ENCODE measurements at places on chromosomes 1 and 21. TPM values are rescaled to one million over a fixed set of nuclear protein-coding genes. Genes with fewer than 3 reads are reported as not detected.

DNA sequence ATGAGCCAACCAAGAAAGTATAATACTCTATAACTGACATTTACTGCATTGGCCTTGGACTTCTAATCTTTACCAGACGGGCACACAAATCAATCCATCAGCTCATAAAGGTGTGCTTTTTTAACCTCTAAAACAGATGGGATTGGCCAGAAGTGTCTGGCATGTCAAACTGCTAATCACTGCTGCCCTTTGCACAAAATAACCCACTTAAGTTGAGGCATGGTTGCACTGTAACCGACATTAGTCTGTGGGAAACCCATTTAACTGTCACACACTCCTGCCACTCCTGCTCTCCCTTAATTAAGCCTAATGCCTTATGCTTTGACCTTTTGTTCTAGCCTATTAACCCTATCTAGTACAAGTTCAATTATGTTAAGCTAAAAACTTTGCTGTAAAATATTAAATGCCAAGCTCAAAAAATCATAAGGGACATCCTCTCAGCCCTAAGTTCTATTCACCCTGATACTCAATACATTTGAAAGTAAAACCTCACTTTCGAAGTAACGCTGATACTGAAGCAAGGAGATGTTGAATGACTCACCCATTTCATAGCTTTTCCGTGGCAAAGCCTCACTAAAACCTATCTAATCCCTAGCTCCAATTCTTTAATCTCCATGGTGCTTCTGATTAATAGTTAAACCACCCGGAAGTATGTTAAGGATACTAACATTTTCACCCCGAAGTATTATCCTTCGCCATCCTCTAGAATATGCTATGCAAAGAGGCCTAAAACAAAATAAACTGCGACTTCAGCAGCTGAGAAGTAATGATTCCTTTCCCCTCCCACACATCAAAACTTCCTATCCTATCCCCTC lies 12.9 kb downstream of the NRIP1 start:
- no peak overlapping the region for H3K4me3 ChIP-seq
- no peaks in the 10 kb centered on the region for H3K36me3 ChIP-seq
- peaks cover 11% of the 10 kb centered on the region for H3K4me1 ChIP-seq
- H3K27me3 ChIP-seq, result no peaks in the 10 kb centered on the region

DNA sequence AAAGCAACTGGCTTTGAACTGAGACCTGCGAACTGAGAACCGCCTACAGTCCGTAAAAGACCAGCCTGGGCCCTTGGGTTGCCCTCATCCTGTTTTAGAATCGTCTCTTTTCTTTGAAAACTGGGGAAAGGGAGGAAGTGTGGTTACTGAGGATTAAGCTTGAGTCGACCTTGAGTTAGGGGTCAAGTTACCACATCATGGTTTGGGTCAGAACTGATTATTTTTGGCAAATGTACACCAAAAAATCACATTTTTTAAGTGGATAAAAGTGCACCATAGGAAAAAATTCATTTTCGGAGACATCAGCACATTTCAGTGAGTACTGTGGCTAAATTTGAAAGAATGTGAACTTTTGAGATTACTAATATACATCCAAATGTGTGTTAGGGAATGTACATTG lies 76.9 kb upstream of the KAZN start:
- DNase-seq, result no peak
- no peaks in the 10 kb centered on the region for H3K36me3 ChIP-seq
- no peak overlapping the region for H3K27ac ChIP-seq
- no peaks in the 10 kb centered on the region for H3K4me1 ChIP-seq
- H3K4me3 ChIP-seq, result no peak overlapping the region

DNA sequence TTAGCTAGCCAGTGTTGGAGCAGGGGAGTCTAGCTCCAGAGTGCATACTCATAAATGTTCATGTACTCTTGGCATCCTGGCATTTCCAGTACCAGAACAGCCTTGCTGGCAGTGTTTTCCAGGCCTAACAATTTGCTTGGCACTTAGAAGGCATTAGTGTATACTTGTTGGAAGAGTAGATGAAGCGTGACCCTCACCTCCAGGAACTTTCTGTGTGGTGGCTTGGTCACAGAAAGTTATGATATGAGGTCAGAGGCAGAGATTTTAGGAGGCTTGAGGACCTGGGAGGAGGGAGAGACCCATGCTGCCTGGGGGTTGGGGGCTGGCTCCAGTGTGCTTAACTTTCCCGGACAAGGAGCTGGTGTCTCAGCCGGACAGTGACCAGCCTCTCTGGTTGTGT lies 52.7 kb upstream of the GCLM start:
- H3K4me3 ChIP-seq, result no peak overlapping the region
- H3K27me3 ChIP-seq, result no peaks in the 10 kb centered on the region
- H3K36me3 ChIP-seq, result no peaks in the 10 kb centered on the region
- DNase-seq, result no peak
- H3K27ac ChIP-seq, result no peak overlapping the region
- H3K4me1 ChIP-seq, result no peaks in the 10 kb centered on the region

DNA sequence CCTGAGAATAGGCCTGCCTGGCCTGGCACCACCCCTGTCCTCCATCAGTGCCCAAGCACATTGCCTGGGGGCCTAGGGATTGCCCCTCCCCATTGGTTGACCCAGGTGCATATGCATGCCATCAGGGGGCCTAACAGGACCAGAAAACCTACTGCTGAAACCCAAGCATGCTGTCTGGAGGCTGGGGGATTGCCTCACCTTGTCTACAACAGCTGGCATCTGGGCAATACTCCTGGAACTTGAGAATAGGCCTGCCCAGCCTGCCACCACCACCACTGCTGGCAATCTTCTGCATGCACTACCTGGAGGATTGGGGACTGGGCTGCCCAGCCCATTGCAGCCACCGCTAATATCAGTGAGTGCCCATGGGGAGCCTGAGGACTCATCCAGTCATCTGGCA lies 56.1 kb upstream of the BCL10 start:
- H3K36me3 ChIP-seq, result no peaks in the 10 kb centered on the region
- H3K27me3 ChIP-seq, result no peaks in the 10 kb centered on the region
- no peak for DNase-seq
- no peak overlapping the region for H3K27ac ChIP-seq

DNA sequence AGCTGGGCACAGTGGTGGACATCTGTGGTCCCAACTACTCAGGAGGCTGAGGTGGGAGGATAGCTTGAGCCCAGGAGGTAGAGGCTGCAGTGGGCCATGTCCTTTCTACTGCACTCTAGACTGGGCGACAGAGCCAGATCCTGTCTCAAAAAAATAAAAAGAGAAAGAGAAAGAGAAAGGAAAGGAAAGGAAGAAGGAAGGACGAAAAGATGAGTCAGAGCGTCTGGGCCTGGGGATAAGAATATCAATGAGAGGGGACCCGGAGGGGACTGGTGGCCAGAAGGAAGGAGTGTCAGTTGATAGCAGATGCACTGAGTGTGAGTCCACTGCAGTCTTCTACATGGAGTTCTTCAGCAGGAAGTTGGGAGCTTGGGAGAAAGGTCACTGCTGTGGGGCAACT lies 75.6 kb downstream of the SYT6 start:
- no peak overlapping the region for H3K4me3 ChIP-seq
- H3K36me3 ChIP-seq, result no peaks in the 10 kb centered on the region
- no peak overlapping the region for H3K27ac ChIP-seq
- H3K4me1 ChIP-seq, result no peaks in the 10 kb centered on the region
- no peaks in the 10 kb centered on the region for H3K27me3 ChIP-seq

DNA sequence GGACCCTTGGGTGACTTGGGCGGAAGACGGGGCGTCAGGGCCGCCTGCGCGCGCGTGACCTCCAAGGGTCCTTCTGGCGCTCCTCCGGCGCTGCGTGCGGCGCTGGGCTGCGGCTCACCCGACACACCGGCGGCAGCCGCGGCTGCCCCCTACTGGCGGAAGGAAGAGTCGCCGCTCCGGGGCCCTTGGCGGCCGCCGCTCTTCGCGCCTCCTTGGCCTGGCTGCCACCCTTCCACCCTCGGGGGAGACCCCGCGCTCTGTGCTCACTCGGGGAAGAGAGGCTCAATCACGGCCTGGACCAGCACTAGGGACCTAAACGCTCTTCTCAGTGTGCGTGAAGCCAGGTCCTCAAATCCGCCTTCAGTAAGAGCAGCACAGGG lies 89.7 kb downstream of the DMRTA2 start:
- DNase-seq, result peak; percentile 61
- peak overlapping the region; percentile 68 for H3K4me3 ChIP-seq
- peaks cover 4% of the 10 kb centered on the region for H3K27me3 ChIP-seq
- no peaks in the 10 kb centered on the region for H3K36me3 ChIP-seq

GRCh38 chr1:150551051-150551783 lies 2.0 kb downstream of the ADAMTSL4 start:
- H3K27me3 ChIP-seq, result no peaks in the 10 kb centered on the region
- no peak overlapping the region for H3K4me3 ChIP-seq
- no peaks in the 10 kb centered on the region for H3K36me3 ChIP-seq
- peak overlapping the region; percentile 73 for H3K27ac ChIP-seq

DNA sequence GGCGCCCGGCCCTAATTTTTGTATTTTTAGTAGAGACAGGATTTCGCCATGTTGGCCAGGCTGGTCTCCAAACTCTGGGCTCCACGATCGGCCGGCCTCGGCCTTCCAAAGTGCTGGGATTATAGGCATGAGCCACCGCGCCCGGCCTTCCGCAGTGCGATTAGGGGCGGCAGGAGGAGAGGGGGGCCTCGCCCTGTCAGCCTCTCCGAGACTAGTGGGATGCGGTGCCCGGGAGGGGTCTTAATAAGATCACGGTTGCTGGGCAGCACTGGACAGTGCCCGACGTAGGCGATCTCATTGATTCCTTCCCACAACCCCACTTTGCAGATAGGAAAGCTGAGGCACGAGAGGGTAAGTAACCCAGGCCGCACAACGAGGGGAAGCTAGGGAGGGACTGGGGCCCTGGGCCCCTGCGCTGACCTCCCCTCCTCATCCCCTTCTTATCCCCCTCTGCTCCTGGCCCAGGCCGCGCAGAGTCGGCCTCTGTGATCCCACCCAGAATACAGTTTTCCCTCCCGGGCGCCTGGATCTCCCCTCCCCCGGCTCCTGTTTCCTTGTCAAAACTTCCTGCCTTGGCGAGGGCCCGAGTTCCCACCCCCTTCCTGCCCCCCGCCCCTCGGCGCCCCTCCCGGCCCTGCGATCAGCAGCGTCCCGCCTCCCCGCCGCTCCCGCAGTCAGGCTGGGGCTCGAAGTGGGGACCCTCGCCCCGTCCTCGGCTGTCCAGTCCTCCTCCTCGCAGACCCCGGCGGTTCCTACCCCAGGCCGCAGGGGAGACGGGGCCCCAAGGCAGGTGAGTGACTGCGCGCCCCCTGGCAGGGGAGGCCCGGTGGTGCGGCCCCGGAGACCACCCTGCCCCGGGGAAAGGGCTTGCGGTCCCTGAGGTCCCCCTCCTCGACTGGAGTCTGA lies at the start of gene PEAR1:
TSS of gene PEAR1 (plus strand) at position 671 of the 906 bp plus-strand sequence. CDS start 10,209 bp downstream, outside the sequence.
- no peaks in the 10 kb centered on the region for H3K36me3 ChIP-seq
- H3K27me3 ChIP-seq, result peaks cover 16% of the 10 kb centered on the region
- no peak for DNase-seq
- H3K27ac ChIP-seq, result peak within 1 kb of the TSS; percentile 50
- peak within 1 kb of the TSS; percentile 10 for H3K4me3 ChIP-seq

ARTN gene
- 5.1 TPM for total RNA-seq
